ENCODE measurements at places on chromosomes 5 and 9.

DNA sequence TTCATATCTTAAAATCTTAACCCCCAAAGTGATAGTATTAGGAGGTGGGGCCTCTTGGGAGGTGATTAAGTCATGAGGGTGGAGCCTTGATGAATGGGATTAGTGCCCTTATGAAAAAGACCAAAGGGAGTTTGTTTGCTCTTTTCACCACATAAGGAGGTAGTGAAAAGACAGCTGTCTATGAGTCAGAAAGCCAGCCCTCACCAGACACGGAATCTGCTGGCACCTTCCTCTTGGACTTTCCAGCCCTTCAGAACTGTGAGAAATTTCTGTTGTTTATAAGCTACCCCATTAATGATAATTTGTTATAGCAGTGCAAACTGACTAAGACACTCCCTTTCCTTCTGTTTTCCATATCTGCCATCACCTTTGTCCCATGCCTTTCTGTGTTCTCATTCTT is 20.8 kb downstream of the IFNB1 start:
- DNase-seq: no peak

- no peak for DNase-seq
Observed at GRCh38 chr5:4939042-4939781, 200.9 kb upstream of the ADAMTS16 start.

- no peak for DNase-seq
Observed at GRCh38 chr5:76038212-76038611, 45.0 kb upstream of the SV2C start.

DNA sequence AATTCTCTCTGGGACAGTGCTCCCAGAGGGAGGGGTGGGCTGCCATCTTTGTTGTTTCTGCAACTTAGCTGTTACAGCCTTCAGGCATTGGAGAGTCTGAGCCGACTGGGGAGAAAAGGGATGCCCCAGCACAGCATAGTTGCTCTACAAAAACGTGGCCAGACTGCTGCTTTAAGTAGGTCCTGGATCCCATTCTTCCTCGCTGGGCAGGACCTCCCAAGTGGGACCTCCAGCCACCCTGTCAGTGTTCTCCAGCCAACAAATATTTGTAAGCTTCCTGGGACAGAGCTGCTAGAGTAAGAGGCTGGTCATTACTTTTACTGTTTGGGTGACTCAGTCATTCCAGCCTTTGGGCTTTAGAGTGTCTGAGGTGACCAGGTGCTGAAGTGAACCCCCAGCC is 292.7 kb upstream of the NREP start:
- no peak for DNase-seq

DNA sequence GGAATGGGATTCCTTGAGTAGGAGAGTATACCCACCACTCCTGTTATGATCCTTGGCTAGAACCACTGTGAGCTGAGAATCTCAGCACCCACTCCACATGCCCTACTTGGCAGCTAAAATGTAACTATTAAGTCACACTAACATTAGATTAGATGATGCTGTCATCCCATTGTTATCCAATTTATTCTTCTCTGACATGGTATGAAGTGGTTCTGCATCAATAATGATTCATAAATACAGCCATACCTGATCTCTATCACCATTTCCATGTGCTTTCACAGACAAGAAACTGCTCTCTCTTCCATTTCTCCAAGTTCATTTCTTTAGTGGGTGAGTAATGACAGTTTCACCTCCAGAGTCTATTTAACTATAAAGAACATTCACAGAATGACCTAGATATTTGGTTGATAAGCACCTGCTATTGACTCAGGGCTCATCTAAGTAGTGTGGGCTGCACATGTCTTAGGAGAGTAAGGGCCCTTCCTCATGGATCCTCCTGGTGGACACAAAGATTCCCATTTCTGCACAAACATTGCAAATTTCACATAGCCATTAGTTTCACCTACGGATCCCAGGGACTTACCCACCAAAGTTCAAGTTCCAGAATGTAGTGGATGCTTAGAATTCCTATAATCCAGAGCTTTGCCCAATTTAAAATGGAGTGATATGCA is 187.9 kb downstream of the EBF1 start:
- DNase-seq: no peak

GRCh38 chr5:135153661-135154060 is 119.6 kb upstream of the PITX1 start:
- DNase-seq: no peak

- DNase-seq: no peak
Observed at GRCh38 chr9:19404283-19405075, 4.3 kb upstream of the ACER2 start.

DNA sequence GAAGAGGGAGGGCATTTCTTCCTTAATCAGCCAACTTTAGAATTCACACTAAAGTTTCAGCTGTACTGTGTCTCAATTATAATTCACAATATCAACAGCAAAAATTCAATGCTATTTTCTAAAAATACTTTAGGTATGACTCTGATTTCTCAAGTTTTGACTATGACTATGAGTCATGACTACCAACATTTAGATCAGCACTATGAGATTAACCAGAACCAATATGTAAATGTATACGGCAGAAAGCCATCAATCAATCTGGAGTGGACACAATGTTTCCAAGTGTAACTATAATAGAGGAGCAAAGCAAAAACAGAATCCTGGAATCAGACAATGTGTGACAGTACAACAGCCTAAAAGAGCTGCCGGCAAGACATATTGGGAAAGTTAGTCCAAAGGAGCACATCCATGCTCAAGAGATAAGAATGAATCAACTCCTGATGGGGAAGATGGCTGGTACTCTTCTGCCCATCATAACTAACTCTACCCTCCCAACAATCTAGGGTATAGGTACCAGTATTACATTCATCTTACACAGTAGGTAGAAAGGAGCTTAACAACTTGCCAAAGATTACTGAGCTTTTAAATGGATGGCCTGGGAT is 294.4 kb downstream of the SEMA5A start:
- DNase-seq: no peak

DNA sequence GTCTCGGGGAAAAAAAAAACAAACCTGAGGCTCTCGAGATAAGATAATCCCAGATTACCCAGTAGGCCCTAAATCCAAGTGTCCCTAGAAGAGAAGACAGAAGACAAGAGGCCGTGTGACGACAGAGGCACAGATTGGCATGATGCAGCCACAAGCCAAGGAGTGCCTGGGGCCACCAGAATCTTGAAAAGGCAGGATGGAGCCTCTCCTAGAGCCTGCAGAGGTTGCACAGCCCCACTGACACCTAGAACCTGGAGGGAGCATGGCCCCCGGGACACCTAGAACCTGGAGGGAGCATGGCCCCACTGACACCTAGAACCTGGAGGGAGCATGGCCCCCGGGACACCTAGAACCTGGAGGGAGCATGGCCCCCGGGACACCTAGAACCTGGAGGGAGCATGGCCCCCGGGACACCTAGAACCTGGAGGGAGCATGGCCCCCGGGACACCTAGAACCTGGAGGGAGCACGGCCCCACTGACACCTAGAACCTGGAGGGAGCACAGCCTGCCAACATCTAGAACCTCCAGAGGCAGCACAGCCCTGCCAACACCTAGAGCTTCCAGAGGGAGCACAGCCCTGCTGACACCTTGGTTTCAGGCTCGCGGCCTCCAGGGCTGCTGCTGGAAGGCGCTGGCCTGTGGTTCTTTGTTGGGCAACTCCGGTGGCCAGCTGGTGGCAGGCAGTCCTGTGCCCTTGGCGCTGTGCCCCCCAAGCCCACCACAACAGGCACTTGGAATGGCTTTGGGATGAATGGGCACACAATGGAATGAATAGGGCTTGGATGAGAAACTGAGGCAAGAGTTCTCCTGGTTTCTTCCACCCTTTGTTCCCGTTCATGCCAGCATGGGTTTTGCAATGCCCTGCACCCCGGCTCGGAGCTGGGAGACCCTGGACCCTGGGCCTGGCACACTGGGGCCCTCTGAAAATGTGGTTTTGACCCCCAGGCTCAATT is 39.2 kb downstream of the VAV2 start:
- no peak for DNase-seq

DNA sequence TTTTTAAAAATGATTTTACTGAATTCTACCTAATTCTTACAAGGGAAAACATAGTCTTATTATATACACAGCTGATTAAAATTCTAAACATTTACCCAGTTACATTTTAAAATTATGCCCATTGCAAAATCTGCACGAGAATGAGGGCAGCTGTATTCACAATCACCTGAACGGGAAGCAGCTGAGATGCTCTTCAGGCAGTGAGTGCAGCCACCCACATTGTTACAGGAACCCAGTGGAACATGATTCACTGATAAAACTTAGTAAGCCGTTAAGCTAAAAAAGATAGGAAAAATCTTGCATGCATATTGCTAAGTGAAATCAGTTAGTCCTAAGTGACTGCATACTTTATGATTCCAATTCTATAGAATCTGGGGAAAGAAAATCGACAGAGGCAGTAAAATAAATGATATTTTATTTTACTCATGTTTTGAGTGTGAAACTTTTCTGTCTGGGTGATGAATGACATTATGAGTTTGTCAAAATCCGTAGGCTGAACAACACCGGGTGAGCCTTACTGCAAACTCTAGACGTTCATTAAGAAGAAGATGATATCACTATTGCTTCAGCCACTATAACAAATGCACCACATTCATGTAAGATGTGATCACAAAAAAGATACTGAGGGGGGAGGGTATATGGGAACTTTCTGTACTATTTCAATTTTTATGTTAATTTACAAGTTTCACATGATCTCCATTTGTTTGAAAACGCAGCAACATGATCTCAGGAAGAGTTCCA is 39.1 kb upstream of the FLT4 start:
- no peak for DNase-seq

GRCh38 chr5:143557061-143557818 is 153.8 kb upstream of the NR3C1 start:
- no peak for DNase-seq

DNA sequence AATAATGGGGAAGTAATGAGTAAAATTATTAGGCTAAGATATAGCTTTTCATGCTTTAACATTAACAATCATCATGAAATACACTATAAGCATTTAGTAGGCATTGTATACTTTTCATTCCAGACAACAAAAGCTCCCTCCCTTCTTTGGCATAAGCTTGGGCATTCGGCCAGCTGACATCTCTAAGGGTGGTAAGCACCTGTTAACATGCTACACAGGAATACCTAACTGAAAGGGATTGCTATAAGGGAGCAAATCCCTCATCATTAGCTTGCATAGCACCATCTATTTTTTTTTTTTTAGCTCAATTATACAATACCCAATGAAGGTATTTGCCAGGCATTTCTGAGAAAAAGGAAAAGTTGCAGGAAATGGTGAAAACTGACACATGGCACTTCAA is 16.6 kb downstream of the STRBP start:
- no peak for DNase-seq

GRCh38 chr9:92185096-92185495 is 69.9 kb upstream of the SPTLC1 start:
- no peak for DNase-seq
